Activated CD4-positive, CD25-positive, alpha-beta regulatory T cell (primary cell): ENCODE measurements at places on chromosomes 12 and 14.

DNA sequence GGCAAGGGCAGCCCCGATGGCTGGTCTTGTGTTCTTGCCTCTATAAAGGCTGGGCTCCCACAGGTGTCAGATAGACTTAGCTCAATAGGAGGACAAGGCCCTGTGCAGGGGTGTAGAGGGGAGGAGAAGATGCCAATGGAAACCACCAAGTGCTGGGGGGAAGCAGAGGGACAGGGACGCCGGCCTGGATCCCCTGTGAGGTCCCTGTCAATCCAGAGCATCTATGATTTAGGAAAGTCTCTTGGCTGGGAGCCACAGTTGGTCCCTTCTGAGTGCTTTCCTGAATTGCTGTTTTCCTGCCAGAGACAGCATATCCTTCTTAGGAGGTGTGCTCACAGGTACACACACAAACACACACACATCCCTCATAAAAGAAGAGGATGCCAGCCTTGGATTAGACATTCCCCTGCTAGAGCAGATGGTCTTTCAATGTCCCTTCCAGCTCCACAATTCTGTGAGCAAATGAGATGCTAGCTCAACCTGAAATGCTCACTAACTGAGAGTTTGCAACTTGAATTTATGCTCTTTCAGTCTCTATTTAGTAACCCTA, 62.7 kb downstream of the TTC7B start:
- DNase-seq = no peak

- DNase-seq = no peak
These were observed 25.9 kb downstream of the PSEN1 start for GRCh38 chr14:73162251-73162650.

- DNase-seq = no peak
These were observed 396.1 kb downstream of the RAD51B start for GRCh38 chr14:68215629-68216028.

DNA sequence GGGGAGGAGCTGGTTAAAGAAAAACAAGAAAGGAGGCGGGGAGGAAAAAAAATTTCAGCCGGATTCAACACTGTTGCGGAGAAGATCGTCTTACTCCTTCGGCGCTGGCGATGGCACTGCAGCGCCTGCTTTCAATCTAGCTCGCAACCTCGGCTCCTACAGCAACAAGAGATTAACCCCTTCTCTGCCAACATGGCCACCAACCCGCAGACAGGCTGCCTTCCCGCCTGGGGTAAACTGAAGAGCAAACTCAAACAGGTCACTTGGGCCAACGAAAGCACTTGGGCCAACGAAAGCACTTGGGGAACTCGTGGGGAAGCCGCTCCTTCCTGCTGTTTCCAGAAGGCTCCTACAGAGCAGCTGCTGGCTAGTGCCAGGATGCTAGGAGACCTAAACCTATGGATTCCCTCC, 73.7 kb downstream of the CIT start:
- no peak for DNase-seq

- no peak for DNase-seq
These were observed 11.4 kb downstream of the SCNN1A start for GRCh38 chr12:6364044-6364374.

DNA sequence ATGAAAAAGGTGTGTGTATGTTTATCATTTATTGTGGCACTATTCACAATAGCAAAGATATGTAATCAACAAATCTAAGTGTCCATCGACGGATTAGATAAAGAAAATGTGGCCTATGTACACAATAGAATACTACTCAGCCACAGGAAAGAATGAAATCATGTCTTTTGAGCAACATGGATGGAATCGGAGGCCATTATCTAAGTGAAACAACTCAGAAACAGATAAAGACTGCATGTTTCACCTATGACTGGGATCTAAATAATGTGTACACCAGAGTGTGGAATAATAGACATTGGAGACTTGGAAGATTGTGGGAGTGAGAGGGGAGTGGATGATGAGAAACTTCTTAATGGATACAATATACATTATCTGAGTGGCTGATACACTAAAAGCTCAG, 44.0 kb downstream of the CCER1 start:
- DNase-seq = no peak

GRCh38 chr14:73463411-73463810, 5.1 kb upstream of the NUMB start:
- no peak for DNase-seq

DNA sequence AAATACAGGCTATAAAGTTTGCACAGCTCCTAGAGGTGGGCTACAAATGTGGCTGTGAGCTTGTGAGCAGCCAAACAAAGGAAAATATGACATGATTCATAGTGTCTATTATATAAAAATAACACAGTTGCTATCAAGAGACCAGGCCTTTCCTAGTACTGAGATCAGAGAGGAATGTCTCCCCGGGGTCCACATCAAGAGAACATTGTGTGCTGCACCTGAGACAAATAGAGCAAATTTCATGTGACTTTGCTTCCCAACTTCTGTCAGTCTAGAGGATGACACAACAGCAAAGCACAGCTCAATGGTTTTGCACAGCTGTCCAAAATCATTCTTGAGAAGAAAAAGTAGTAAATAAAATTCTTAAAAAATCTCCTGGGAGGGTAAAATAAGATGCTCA, 297.5 kb upstream of the PRKD1 start:
- no peak for DNase-seq

GRCh38 chr12:97336900-97337751, 125.5 kb upstream of the RMST start:
- no peak for DNase-seq

DNA sequence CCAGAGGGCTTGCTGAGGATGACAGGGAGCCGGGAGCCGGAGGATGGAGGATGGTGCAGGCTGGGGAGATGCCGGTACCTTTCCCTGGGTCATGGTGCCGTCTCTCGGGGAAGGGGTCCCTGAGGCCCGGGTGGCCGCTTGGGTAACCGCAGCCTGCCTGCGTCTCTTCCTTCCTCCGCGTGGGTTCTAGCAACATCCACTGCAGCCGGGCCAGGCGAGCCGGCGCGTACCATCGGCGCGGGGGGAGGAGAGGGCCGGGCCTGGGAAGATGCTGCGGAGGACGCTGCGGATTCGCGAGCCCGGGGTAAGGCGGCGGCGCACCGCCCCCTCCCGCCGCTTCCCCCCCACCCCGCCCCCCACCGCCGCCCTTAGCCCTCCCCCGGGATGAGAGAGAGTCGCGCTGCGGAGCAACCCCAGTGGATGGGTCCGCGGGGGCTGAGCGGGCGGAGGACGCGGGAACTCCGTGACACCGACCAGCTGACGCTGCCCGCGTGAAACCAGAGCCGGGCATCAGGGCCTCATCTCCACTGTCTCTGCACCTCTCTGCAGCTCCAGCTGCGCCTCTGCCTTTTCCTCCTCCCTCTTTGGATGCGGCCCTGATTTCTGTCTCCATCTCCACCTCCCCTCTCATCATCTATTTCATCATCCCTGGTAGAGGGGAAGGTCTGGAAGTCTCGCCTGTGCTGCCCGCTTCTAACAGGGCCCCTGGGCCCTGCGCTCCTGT, at the start of gene FAIM2:
FAIM2 (minus strand) TSS at position 201 of the 724 bp plus-strand sequence; CDS start at position 93, 108 bp downstream.
- peak; percentile 28 for DNase-seq

GRCh38 chr12:12562016-12562483, 613 bp downstream of the DUSP16 start:
- DNase-seq = peak; percentile 12

DNA sequence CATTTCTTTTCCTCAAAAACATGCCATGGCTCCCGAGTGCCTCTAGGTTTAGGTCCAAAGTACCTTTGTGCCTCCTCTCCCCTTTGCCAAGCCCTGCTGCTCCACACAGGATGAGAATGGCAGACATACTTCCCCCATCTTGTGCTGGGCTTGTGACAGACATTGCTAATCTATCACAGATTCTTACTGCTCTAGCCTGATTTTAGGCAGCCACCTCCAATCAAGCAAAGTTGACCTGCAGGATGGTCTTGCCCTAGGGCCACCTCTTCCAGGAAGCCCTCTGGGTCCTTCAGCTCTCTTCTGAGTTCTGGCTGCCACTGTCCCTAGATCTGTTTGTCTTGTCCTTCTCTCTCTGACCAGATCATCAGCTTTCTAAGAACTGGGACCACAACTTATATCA, 20.5 kb downstream of the FOXN4 start:
- DNase-seq = no peak

- DNase-seq = no peak
These were observed 407.3 kb downstream of the AEBP2 start for GRCh38 chr12:19846574-19846973.

DNA sequence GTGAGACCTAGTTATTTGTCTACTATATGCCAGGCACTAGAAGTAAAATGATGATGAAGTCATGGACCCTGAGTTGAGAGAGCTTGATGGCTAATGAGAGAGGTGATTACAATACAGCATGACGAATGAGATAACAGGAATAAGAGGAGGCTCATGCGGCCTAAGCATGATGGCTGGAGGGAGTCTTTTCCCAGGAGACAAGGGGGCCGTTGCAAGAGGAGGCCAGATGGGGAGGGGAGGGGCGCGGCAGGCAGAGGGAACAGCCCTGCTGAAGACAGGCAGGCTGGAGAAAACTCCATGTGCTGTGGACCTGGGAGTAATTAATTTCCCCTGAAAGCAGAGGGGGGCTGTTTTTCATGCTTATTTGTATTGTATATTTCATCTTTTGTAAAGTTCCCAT, 144.7 kb upstream of the RFLNA start:
- no peak for DNase-seq

DNA sequence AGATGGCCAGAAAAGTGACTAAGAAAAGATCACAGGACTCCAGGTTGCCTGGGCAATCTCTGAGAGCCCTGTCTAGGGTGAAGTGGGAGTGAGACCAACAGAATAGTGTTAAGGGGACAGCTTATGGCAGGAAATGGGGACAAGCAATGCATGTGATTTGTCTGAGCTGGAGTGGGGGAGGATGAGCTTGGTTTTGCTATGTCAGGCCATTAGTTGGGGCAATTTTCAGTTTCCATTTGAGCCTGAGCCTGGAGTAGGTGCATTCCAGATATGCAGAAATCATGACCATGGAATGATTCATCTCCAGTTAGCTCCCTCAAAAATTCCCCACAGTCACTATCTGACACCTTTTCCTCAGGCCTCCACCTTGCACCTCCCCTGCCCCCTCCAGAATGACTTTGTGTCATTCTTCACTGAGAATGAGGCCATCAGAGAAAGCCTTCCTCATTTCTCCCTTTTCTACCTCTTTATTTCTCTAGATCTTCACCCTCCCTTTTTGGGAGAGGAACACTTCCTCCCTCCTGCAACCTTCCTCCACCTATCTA, 150.9 kb upstream of the PLEKHG7 start:
- no peak for DNase-seq

DNA sequence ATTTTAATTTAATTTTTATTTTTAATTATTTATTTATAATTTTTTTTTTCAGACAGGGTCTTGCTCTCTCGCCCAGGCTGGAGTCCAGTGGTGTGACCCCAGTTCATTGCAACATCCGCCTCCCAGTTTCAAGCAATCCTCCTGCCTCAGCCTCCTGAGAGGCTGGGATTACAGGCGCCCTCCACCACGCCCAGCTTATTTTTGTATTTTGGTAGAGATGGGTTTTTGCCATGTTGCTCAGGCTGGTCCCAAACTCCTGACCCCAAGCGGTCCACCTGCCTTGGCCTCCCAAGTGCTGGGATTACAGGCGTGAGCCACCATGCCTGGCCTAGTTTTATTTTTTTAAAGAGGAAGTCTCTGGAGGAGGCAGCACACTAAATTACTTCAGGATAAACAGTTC, 13.7 kb upstream of the PEBP1 start:
- no peak for DNase-seq

DNA sequence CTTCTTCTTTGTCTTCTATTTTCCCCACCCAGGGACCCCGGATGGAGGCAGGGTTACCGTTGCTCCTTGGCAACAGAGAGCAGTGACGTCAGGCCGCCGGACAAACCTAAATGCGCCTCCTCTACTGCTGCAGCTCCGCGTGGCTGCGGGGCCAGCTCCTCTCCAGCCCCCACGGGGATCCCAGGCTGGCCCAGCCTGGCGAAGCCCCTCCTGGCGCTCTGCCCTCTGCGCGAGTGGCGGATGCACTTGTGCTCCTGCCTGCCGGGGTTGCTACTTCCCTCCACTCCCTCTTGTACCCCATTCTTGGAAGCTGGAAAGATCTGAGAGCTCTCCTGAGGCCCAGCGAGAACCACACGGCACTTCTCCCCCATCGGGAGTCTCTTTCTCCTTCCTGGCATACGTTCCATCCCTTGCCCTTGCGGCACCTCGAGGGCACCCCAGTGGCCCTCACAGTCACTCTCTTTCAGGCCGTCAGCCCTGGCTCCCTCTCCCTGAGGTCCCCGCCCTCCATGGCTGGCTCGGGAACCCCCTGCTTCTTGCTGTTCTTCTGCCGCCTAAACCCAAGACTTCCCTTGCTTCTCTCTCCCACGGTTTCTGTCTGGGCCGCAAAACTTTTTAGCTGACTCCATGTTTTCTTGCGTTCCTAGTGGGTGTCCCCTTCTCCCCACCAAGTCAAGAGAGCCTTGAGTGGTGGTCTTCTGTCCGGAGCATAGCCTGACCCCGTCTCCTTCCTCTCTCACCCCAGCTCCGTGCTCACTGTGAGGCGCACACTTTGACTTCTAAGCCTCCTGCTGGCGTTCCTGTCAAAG, 121.7 kb downstream of the PAPOLA start:
- DNase-seq = no peak

DNA sequence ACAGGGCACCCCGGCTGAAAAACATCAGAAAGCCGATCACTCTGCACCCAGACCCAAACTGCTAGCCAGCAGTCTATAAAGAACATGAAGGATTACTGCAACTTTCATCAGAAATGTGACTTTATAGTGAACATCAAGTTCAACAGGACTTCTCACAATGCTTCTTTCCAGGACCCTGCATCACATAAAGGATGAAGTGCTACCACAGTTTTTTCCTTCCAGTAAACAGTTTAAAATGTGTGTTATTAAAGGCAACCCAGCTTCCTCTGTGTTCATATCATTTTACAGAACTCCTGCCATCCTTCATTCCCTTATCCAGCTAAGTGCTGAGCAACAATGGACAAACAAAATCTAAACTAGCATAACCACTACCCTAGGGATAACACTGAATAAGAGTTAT, 280.3 kb upstream of the DIO2 start:
- no peak for DNase-seq

- DNase-seq = no peak
These were observed 109.0 kb downstream of the APAF1 start for GRCh38 chr12:98754095-98754494.

DNA sequence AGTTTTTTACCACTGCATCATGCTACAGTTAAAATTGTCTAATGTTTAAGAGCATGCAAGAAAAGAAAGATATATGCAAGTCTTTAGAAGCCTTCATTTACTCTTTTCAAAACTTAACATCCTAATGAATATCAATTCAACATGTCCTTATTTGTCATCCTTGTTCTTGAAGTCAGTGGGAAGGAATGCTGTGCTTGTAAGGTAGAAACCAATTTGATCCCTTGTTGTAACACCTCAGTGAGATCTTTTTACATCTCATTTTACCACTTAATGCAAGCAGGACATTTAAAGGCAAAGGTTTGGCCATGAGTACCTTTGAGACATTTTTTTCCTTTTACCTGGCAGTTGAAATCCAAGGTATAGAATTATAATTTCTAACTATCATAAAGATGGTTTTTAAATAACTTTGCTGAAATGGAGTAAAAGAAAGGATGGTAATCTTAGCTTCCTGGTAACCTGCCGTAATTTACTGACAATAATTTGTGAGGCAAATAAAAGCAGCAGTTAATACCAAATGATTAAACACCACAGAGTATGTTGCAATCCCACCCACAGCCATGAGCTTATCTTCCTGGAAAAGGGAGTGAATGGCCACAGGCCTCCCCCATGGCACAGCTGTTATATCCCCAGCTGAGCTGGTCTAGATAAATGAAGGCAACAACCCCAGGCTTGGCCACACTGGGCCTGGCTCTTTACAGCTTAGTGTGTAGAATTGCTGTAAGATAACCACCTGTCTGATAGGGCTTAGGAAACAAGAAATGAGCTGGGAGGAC, 33.2 kb upstream of the STRN3 start:
- no peak for DNase-seq

- no peak for DNase-seq
These were observed 14.6 kb upstream of the CABP1 start for GRCh38 chr12:120625557-120626419.
